ENCODE measurements at places on chromosomes 1 and 21. TPM values are rescaled to one million over a fixed set of nuclear protein-coding genes. Genes with fewer than 3 reads are reported as not detected.

- peak; percentile 78 for DNase-seq
Measured at GRCh38 chr1:9292361-9293240, at the start of gene SPSB1. Gene SPSB1 (plus strand): TSS chr1:9292894. CDS start chr1:9355892, 62,998 bp downstream.

DNA sequence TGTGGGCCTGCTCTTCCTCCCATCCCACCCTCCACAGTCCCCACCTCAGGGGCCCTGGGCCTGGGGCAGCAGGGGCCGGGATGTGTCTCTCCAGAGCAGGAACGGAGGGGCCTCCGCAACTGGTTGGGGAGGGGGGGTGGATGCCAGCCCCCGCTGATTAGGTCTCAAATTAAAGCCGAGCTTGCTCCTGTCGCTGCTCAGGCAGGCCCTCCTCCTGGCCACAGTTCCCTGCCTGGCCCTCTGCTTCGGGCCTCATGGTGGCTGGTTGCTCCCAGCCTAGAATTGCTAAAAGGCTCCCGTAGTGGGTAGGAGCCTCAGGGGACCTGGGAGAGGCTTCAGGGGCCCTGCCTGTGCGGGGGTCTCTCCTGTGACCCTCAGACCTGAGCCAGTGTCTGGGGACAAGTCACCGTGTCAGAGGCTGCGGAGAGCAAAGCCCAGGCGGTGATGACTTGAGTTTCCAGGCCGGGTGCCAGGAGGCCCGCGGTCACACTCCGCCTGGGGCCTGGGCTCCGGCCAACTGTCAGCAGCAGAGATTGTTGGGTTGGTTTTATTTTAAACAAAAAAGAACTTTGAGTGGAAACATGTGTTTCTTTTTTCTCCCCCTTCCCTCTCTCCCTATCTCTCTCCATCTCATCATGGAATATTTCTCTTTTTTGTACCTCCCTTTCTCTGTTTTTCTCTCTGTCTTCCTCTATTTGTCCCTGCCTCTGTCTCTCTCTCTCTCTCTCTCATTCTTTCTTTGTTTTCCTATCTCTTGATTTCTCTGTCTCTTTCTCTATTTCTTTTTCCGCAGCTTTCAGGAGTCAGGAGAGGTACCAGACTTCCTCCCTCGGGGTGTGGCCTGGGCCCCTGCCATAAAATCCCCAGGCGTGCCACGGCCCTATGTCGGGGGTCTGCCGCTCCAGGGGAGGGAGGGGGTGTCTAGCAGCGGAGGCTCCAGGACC lies 20.0 kb upstream of the EPHA2 start:
- DNase-seq, result peak; percentile 91

DNA sequence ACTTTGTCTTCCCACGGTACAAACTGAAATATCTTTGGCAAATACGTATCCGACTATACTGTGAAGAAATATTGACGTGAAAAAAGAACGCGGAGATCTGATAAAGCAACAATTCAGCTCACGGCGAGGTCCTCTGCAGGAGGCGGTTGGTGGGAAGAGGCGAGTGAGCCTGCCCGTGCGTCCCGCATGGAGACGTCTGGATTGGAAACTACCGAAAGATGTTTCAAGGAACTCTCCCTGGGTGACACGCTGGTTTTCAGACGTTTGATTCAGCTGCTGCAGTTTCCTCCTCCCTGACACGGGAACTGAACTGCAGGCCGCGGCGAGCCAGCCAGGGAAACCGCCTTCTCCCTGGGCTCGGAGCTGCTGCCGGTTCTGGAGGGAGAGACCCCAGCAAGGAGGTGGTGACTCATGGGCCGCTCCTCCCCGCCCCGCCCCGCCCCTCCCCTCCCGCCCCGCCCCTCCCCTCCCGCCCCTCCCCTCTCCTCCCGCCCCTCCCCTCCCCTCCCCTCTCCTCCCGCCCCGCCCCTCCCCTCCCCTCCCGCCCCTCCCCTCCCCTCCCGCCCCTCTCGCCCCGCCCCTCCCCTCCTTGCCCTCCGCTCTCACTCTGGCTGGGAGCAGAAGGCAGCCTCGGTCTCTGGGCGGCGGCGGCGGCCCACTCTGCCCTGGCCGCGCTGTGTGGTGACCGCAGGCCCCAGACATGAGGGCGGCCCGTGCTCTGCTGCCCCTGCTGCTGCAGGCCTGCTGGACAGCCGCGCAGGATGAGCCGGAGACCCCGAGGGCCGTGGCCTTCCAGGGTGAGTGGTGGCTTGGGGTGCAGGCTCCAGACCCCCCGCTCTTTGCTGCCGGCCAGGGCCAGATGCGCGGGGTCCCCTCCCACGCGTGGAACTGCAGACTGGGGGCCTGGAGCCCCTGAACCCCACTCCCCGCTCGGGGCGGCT lies at the start of gene COL6A1:
TSS of gene COL6A1 (plus strand) at position 620 of the 941 bp plus-strand sequence. CDS start at position 701, 81 bp downstream.
- DNase-seq, result peak; percentile 88

GRCh38 chr21:31294691-31295090 lies 49.4 kb downstream of the TIAM1 start:
- no peak for DNase-seq

DNA sequence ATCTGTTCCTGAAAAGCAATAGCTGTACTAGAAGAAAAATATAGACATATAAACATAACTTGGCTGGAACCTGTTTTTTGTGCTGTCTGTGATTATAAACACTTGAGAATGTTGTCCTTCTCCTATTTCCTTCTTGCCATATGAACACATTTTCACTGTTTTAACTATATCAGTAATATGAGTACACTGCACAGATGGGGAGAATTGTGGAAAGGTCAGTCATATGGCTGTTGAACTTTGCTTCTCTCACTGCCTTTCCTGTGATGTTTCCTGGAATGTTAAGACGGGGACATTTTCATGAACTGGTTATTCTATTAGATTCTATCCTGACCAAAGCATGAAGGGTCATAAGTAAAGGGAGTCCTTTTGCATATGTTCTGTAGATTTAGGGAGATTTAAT lies 24.9 kb downstream of the HMCN1 start:
- peak; percentile 12 for DNase-seq

DNA sequence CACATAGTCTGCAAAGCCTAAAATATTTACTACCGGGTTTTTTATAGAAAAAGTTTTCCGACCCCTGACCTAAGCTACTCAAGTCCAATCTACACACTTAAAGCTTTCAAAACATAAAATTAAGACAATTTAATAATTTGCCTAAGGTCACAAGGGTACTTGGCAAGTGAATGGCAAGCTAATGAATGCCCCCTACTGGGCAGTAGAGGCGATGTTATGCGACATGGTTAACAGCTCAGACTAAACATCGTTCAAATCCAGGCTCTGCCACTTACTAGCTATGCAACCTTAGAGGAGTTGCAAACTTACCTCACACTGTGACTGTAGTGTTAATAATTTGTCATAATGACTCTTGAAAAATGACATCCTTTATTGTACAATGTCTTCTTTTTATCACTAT lies 317.2 kb upstream of the NFIA start:
- no peak for DNase-seq

DNA sequence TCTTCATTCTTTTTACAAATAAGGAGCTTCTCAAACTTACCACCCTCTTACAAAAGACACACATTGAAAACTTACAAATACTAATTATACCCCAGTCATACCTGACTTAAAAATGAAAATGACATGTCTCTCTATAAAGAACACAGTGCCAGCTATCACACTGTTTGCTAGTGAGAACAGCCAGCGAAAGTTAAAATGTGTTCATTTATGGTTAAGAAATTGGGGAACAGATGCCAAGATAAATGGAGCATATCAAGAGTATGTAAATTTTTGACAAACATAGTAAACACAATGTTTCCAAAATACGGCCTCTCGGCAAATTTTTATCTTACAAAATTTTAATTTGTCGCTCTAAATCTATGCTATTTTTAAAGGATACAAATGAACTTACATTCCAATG lies 1422.9 kb downstream of the KCNT2 start:
- no peak for DNase-seq

DNA sequence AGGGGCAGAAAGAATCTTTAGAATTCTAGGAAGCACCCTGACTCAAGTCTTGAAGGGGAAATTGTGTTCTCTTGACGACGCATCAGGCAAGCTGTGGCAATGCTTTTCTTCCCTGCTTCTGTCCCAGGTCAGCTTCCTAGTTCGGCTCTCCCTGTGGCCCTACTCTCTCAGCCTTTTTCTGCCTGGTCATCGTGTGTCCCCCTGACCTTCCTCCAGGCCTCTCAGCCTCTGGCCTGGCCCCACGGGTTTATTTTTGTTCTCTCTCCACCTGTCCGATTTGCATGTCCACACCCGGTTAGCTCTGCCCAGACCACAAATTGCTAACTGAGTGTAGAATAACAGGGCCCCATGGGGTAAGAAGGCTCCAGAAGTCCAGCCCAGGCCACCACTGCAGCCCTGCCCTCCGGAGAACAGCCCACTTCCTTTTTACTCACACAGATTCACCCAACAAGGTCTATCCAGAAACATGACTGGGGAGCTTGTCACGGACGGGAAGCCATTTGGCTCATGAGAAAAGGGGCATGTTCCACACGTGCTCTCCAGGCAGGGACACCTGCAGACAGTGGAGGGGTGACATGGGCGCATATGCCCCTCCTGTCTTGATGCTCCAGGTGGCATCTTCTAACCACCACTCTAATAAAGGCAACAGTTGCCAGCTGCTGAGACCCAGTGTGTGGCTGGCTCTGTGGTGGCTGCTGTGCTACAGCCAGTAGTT lies 9.8 kb downstream of the KCNN3 start:
- no peak for DNase-seq

GRCh38 chr1:29380532-29380931 lies 144.2 kb downstream of the PTPRU start:
- DNase-seq, result peak; percentile 24

- DNase-seq, result no peak
Measured at GRCh38 chr1:53356637-53357036, 28.8 kb upstream of the LRP8 start.

DNA sequence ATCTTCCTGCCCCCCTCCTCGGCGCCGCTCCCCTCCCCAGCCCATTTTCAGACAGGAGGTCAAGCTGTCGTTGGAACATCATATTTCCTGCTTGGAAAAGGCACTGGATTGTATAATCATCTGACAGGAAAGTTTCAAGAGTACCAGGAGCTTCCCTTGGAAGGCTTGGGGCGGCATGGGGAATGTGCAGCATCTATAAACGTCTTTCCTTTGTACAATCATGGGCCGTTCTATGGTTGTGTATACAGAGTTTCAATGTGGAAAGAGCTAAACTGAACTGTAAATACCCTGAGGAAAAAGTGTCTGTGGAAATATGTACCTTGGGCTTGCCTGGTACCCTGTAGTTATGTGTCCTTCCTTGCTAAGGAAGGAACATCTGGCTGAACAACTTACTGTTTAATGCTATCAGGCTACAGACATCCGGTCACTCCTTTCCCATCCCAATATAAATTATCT lies 368.1 kb upstream of the ADGRL2 start:
- no peak for DNase-seq

- peak; percentile 11 for DNase-seq
Measured at GRCh38 chr1:200436436-200436835, 26.6 kb upstream of the ZNF281 start.

- no peak for DNase-seq
Measured at GRCh38 chr21:28186604-28187003, 806.1 kb downstream of the LTN1 start.

DNA sequence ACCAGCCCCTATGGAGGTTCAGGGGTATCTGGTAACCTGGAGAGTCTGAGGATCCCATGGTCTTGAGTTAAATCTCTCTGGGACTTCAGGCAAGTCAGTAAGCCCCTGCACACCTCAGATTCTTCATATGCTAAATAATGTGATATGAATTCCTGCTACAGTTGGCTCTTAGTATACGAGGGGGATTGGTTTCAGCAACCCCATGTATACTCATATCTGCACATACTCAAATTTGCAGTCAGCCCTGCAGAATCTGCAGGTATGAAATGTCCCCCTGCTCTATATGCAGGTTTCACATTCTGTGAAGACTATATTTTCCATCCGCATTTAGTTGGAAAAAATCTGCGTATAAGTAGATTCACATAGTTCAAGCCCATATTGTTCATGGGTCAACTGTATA lies 136.6 kb downstream of the TOMM20 start:
- DNase-seq, result no peak

DNA sequence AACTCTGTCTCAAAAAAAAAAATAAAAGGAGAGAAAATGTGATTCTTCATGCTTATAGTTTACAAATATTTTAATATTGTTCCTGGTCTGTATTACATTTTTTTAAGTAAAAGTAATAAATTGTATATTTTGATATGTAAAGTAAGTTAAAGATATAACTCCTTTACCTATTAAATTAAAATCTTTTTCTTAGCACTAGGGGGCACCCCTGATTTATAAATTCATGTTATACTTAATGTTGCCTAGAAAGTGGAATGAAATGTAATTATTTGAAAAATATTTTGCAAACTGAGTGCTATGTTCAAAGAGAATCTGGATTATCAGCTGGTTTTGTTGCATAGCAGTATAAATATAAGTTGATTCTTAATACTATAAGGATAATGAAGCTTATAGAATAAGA lies 49.2 kb downstream of the RALGPS2 start:
- peak; percentile 28 for DNase-seq

GRCh38 chr1:233695901-233696300 lies 82.0 kb downstream of the KCNK1 start:
- DNase-seq, result no peak

- no peak for DNase-seq
Measured at GRCh38 chr1:44584167-44584566, 90.1 kb downstream of the TMEM53 start.

DNA sequence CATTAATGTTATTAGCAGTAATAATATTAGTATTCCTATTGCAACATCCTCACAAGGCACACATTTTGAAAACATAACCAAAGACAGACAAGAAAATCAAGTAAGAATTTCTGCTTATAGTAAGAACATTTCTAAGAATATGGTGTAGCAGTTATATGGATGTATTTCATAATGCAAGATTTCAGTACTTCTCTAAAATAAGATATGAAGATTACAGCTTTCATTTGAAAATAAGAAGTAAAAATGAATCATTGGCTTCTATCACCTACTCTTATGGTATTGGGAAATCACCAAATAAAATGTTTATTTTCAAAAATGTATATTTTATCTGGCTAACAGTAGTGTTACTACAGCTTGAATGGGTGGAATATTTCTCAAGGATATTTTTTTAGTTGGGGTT lies 103.8 kb upstream of the USP25 start:
- no peak for DNase-seq

The ALG14 gene
- 2.0 TPM for total RNA-seq

The POU3F1 gene
- not detected for total RNA-seq

The IKBKE gene
- total RNA-seq, result 21.4 TPM

The TMEM81 gene
- 1.8 TPM for total RNA-seq

The SPRR2G gene
- not detected for total RNA-seq

The PUSL1 gene
- total RNA-seq, result 10.9 TPM

The SAMD13 gene
- total RNA-seq, result 0.56 TPM

The LEPR gene
- total RNA-seq, result 8.8 TPM

The ZBTB48 gene
- total RNA-seq, result 10.3 TPM

The ASCL5 gene
- not detected for total RNA-seq

The PLCH2 gene
- 0.28 TPM for total RNA-seq

The TBX19 gene
- total RNA-seq, result 0.28 TPM

The SPATA21 gene
- not detected for total RNA-seq
